IPS-NIHi11 (cell line): ENCODE measurements at places on chromosomes 16 and 17.

DNA sequence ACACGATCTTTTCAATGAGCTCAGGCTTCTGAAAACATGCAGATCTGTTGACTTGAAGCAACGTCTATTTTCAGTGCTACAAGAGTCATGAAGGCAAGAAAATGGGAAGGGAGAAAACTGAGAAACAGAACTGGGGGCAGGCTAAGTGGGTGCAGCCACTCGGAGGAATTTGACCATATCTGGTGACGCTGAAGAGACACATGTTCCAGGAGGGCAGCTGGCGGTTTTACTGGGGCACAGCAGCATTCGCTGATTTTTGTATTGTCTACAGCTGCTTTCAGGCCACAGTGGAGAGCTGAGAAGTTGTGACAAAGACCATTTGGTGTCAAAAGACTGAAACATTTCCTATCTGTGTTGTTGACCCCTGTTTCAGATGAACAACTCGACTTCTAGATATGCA, 103.0 kb upstream of the ELAC2 start:
- no peak for DNase-seq

DNA sequence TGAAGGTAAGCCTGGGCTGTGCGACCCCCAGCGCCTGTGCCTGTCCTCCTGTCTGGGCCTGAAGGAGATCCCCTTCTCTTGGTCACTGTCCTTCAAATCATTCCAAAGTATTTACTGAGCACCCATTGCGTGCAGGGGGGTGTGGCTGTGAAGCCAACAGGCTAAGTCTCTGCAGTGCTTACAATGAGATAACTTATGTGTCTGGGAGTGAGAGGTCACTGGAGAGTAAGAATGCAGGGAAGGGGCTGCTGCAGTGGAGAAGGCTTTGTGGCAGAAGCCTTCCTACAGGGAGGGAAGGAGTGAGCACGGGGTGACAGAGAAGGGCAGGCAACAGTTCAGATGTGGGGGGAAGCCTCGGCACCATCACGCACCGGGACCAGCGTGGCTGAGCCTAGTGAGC, 11.2 kb upstream of the SMIM5 start:
- no peak for DNase-seq

GRCh38 chr16:85010446-85010930, 847 bp downstream of the ZDHHC7 start:
- no peak for DNase-seq

GRCh38 chr16:1036726-1037393, 35.7 kb upstream of the SSTR5 start:
- DNase-seq, result no peak

DNA sequence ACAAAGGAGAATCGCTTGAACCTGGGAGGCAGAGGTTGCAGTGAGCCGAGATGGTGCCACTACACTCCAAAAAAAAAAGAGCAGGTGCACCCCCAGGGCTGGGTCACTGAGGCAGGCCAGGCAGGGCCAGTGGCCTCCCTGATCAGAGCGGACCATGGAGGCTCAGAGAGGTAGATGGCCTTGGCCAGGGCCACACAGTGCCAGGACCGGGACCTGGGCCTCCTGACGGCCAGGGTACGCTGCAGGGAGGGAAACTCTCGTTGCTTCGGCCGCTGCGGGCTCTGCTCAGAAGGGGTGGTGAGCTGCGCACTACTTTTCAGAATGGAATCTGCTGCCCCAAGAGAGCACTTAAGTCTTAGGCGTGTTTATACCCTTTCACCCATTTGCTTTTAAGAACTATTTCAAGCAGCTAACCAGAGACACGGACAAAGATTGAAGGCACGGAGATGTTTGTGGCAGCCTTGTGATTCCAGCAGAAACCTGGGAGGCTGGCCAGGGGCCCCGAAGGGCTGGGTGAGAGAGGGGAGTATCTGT, 17.1 kb downstream of the MYO1C start:
- DNase-seq, result no peak

GRCh38 chr17:37820313-37820994, 75.6 kb upstream of the HNF1B start:
- DNase-seq, result no peak

DNA sequence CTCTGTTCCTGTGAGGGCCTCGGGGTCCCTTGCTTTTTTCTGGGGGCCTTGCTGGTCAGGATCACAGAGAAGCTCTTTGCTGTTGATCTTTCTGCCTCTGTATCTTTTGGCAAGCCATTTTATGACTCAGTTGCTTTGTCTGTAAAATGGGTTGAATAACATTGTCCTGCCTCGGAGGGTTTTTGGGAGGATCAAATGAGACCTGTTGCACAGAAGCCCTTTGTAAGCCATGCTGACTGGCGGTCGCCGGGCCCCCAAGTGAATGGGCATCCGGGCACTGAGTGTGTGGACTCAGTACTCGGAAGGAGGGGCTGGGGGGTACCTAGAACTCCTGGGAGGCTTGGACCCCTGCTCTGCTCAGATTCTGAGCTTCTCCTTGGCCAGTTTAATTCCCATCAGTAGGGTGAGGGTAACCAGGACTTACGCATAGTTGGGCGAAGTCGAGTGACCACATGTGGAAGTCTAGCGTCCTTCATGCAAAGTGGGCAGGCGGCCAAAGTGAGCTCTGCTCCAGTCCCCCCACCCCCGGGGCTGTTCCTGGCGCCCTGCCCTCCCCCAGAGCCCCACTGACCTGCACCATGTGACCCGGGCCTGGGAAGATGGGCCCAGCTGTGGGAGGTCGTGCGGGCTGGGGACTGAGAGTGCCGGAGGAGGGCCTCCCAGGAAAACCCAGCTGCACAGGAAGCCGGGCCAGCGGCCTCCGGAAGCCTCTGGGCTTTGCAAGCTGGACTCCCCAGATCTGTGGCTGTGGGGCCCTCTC, 284.0 kb downstream of the SEC14L1 start:
- peak; percentile 28 for DNase-seq

DNA sequence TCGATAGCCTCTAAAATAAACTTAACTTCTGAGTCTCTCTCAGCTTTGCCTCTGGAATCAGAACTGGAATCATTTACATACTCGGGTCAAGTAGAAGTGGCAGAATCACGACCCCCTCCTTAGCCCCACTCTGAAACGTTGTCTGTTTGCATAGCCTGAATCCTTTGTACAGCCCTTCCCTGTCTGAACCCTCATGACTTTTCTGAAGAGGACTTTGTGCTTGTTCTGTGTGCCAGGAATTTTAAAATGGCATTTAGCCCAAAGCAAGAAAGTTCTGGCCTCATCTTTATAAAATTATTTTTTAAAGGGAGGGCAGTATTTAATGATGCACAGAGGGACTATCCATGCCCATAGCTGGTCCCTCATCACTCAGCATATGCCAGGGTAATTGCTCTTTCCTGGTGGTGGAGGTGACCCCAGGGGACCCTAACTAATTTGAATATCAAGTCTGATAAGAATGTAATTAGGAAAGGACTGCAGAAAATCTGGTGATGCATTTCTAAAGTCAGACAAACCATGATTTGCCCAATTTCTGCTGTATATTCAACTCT, 342.7 kb upstream of the TNRC6C start:
- no peak for DNase-seq

GRCh38 chr17:37736428-37736827, 8.4 kb downstream of the HNF1B start:
- no peak for DNase-seq

GRCh38 chr17:46886310-46886663, 34.9 kb downstream of the WNT9B start:
- no peak for DNase-seq

DNA sequence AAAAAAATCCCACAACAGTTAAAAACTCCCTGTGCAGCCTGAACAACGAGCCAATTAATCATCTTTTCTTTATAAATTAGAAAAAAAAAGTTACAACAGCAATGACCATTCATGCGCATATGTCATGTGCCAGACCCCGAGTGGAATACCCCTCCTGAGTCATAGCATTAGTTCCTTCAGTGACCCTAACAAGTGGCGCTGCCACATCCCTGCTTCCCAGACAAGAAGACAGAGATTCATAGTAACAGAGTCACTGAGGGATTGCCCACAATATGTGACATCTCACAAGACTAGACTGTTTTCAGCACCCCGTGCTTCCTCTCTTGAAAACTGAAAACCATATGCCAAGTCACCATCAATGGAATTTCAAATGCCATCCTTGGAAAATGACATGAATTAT, 7.9 kb downstream of the UMOD start:
- DNase-seq, result no peak

- DNase-seq, result peak; percentile 94
Measured at GRCh38 chr16:70470927-70471341, 16.5 kb downstream of the FCSK start.

DNA sequence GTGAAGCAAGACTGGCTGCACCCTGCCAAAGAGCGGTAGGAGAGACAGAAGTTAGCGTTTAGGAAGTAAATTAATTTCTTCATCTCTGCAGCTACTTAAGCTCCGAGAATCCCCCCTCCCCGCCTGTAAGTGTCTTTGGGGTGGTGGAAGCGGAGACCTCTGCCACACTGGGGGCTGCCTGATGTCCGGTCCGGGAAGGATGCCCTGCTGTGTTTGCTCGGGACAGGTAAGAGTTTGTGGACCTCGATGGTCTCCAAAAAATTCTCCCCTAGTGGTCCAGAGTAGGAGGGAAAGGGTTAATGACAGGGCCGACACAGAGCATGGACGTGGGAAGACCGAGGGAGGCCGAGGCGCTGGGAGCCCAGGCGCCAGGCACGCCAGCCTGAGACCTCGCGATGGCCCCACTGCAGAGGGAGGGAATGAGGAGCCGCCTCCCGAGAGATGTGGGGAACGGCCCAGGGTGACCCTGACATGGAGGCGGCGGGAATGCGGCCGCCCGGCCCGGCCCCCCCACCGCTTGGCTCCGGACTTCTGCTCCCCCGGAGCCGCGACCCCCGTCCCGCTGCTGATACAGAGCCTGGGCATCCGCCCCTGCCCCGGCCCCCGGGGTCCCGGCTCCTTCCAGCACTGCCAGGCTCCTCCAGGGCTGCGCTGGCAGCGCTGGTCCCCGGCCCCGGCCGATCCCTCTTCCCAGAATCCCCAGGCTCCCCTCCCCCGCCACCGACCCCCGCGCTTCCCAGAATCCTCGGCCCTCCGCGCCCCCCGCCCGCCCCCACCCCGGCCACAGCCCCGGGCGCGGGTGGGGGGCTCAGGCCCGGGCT, 680 bp downstream of the ZNF629 start:
- DNase-seq, result peak; percentile 87

DNA sequence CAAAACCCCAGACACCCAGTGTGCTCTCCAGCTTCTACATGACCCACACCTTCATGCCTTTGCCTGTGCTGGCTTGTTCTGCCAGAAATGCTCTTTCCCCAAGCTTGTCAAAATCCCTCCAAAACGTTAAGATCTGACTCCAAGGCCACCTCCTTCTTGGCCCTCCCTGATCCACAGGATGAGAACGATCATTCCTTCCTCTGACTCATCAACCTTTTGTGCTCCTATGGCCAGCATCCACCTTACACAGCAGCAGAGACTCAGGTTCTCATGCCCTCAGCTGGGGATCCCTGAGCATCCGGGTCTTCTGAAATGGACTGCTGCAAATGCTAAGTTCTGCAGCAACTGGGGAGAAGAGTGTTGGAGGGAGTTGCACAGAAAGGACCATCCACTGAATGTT, 2.9 kb downstream of the ZBTB4 start:
- no peak for DNase-seq

GRCh38 chr16:5523829-5524228, 426.2 kb upstream of the EEF2KMT start:
- peak; percentile 31 for DNase-seq

DNA sequence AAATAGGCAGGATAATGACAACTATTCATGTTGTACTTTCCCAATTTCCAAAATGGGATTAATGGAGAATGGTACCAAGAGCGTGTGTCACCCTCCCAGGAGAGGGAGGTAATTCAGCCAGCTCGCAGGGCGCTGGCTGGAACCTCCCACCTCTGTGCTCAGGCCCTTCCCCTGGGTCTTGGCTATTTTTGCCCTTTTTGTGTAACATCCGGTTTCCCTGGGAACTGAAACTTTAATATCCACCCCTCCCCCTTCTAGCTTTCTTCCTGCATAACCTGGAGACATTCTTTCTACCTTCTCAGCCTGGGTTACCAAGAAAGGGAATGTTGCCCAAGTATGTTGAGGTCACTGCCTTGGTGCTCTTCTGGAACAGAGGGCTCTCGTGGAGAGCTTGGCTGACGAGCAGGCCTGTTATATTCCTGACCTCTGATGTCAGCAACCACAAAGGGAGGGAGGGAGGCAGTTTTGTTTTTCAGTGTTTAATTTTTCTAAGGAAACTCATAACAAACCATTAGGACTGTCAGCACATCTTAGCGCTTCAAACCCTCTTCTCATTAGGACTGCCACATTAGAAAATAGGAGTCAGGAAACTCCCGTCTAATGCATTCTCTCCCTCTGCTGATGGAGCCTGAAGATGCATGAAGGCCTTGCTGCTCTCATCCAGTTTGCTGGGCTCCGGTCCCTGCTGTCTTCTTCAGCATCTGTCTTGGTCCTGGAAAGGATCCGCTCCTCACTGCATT, 25.6 kb downstream of the ITGB3 start:
- DNase-seq, result peak; percentile 51

DNA sequence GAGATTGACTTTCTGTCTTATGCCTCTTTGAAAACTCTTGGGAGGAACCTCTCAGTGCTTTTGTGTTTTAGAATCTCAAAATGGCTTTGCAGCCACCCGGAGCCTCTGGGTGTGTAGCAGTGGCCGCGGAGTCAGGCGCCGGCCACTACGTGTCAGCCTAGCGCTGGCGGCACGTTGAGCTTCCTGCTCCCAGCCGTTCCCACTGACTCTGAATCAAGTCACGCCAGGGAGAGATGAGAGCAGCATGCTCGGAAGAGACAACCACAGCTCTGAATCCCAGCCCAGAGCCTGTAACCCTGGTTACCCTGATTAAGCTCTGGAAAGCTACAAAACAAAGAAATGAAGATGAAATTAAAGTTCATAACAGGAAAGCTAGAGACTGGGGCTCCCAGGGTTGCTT, 97.4 kb upstream of the CACNG5 start:
- peak; percentile 61 for DNase-seq

- DNase-seq, result no peak
Measured at GRCh38 chr17:47704116-47704515, 10.2 kb downstream of the TBKBP1 start.

DNA sequence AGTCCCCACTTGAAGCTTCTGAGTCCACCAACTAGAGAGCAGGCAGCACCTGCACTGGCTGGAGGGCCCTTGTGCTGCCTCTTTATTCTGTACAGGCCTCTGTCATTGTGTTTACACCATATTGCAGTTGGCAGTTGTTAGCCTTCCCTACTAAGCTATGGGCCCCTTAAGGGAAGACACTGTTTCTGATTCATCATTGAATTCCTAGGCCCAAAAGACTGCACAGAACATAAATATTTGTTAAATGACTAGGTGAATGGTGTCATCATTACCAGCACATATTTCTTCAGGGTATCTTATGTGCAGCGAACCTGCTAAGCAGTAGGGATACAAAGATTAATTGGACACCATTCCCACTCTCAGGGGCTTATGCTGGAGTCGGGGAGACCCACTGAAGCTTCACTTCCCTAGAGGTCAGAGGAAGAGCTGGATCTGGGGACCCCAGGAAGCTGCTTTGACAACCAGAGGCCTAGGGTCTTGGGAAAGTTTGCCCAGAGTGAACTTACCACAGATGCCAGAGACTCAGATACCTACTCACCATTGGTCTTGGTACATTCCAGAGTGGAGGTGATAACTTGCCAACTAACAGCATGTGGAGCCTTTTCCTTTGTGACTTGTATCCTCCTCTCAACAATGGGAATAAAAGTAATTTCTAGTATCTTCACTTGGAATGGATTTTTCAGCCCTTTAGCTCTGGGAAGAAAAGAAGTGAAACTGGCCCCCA, 28.7 kb upstream of the DDX52 start:
- no peak for DNase-seq
